ENCODE measurements at places on chromosomes 4 and X.

DNA sequence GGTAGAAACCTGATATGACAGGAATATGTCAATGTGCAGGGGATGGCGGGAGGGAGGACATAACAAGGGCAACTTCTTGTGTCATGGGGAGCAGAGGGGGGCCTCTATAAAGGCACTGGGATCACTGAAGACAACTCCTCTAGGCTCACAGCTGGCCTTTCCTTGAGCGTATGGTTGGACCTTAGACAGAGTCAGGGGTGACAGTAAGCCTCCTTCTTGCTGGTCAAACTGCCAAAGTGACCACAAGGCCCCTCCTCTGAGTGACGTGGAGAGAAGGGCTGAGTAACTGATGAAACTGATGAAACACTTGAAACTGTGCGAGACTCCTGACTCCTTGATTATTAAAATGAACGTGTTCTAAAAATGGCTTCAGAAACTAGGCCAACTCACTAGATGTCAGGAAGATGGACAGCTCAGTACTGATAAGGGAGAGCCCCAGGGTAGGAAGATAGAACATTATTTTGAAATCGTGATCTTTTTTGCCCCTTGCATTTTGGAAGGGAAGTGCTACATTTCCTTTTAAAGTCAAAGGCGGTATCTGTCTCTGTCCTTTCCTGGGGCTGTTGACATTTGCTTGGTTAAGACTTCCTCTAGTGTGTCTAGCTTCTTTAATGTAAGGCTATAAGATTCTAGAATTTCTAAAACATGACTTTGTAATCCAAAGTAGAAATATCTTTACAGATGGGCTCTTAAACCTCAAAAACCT is 1.6 kb downstream of the RAB33A start:
- no peak for DNase-seq

- DNase-seq: no peak
These were observed 88.6 kb upstream of the PTCHD1 start for GRCh38 chrX:23246001-23246400.

DNA sequence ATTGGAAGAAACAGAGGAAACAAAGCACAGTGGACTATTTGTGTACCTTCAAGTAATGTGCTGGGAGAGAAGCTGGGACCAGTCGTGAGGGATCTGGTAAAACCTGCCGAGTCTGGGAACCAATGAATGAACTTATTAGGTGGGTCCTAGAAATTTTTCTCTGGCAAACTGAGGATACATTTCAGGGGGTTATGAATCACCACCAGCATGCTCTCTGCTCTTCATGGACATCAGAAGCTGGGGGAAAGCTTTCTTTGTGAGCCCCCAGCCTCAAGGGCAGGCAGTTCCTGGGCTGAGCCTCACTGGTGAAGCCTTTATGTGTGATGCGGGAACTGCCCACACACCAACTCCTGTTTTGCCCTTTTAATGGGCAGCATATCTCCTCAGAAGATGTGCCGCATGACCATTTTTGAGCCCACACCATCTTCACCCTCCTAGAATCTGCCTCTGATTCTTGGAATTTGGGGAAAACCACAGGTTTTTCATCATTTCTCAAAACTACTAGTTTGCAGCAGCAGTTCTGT is 95.4 kb upstream of the ENPP6 start:
- DNase-seq: no peak

DNA sequence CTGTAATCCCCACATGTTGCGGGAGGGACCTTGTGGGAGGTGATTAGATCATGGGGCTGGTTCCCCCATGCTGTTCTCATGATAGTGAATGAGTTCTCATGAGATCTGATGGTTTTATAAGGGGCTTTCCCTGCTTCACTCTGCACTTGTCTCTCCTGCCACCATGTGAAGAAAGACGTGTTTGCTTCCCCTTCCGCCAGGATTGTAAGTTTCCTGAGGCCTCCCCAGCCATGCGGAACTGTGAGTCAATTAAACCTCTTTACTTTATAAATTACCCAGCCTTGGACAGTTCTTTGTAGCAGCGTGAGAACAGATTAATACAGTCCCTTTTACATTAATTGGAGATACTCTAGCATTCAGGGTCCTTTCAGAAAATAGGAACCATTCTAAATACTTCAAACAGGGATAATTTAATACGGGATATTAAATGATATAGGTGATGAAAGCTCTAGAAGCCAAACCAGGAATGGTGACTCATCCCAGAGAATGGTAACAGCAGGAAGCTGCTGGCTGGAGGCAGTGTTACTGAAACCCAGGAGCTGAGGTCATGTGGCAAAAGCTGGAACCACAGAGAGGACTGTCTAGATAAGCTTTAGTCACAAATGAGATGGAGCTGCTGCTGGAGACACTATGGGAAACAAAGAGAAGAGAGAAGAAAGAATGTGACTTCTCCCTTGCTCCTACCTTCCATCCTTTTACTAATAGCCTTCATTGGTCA is 57.3 kb downstream of the GSTCD start:
- no peak for DNase-seq

Measured in activated T-cell treated with anti-CD3 and anti-CD28 coated beads for 1 hour (primary cell).